SK-N-DZ (cell line): ENCODE measurements at places on chromosomes 6 and 20.
A peak's percentile ranks its signal among the peaks of the same experiment; 100 is the strongest.

DNA sequence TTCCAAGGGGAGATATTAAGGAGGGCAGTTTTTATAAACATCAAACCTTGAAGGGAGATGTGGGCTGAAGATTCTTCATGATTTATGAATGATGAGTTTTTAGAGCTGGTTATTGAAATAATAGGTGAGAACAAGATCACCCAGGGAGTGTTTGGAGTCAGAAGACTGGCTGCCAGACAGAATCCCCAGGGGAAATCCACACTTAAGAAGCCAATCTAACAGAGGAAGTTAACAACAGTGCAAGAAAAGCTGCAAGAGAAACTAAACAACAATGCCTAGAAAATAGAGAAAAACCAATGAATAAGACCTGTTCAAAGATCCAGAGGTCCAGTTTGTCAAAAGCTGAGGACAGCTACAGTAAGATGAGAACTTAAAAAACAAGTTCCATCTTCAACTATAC lies 167.9 kb upstream of the MAN1A1 start:
- no peak for DNase-seq

DNA sequence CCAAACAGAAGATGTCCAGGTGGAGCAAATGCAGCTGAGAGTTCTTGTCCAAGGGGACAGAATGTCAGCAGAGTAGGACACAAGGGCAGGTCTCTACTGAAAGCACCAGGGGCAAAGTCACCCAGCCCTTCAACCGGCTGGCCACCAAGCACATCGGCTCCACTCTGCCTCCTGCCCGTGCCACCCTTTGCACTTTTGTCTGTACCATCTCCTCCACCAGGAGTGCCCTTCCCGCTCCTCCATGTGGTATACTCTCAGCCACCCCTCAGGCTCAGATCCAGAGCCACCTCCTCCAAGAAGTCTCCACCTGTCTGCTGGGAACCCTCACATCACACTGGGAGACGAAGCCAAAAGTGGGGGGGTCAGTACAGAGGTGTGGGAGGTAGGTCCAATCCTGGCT lies 4.1 kb upstream of the HSPA12B start:
- DNase-seq: no peak

DNA sequence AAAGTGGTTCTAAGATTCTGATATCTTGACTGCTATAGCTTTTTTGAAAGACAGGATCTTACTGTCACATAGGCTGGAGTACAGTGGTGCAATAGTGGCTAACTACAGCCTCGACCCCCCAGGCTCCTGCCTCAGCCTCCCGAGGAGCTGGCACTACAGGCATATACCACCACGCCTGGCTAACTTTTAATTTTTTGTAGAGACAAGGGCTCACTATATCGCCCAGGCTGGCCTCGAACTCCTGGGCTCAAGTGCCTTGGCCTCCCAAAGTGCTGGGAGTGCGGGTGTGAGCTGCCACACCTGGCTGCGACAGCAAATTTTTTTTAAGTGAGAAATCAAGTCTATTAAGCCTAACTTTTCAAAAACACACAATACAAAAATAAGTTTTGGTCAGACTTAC lies 106.6 kb downstream of the NOL4L start:
- DNase-seq: no peak

- DNase-seq: peak; percentile 42
Observed at GRCh38 chr20:652615-653109, 338 bp downstream of the SRXN1 start.

DNA sequence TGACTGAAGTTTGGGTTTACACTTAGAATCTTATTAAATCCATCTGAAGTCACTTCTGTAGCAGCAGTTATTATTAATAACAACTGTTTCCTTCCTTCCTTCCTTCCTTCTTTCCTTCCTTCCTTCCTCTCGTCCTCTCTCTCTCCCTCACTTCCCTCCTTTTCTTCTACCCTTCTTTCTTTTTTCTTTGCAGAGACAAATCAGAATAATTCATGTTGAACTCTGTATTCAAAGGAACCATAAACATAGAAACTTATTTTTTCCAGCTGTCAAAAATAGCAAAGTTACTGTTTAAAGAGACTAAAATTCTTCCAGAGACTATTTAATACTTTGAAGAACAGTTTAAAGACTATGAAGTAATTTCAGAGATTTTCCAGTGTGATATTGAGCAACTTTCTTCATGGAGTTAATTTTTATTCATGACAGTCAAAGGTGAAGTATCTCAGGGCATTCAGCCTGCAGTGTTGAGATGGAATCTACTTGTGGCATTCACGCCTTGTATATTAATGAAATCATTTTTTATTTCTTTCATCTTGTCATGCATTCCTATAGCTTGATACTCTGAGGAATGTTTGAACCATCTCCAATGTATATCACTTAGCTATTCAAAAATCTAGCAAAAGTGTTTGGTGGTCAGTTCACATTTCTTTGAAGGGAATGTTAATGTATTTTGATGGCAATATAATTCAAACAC lies 109.7 kb downstream of the BCAS1 start:
- no peak for DNase-seq

- no peak for DNase-seq
Observed at GRCh38 chr6:90572856-90573255, 14.0 kb downstream of the MAP3K7 start.

DNA sequence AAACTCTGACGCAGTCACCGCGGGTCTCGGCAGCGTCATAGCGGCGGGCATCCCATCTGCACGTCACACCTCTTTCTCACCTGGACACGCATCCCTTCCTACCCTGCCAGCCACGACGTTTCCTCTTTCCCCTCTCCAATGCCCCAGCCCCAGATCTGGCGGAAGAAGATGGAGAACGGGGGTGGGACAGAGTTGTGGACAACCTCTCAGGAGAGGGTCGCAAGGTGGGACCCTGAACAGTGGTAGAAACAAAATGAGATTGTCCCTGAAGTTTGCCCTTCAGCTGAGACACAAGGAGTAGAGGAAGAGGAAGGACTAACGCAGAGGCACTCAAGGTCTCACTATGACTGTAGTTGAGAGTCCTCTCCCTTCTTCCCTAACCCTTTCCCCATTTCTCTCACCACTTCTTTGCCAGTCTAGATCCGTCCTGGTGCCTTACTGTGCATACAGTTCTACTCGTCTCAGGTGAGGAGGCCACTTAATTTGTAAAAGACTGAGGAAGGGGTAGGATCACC lies 562 bp downstream of the TRIM39 start:
- no peak for DNase-seq

DNA sequence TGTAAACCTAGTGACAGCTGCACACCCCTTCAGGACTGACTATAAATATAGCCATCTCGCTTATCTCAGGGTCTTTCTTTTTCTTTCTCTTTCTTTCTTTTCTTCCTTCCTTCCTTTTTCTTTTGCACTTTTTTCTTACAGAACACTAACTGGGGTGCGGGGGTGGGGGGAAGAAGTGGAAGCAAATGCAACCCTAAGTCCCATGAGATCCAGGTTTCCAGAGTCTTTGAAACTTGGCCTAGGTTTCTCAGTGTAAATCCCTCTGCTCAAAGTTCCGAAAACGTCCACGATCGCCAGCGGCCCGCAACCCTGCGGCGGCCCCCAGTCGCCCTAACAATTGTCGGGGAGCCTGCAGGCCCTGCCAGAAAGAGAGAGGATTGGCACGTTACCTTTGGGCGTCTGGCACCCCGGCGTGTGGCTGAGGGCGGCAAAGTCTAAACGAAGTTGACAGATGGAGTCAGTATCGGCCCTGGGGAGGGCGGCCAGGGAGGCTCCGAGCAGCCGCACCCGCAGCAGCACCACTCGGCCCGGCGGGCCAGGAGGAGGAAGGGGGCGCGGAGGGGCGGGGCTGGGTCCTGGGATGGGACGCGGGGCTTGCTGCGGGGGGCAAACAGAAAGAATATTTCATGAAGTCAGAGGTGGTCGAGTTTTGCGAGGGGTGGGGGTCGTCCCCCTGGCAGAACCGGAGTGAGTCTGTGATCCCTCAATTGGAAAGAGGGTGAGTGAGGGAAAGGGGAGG lies 577 bp upstream of the FOXF2 start:
- no peak for DNase-seq

GRCh38 chr6:164924674-164925073 lies 384.7 kb downstream of the C6orf118 start:
- DNase-seq: no peak

- DNase-seq: no peak
Observed at GRCh38 chr20:21053002-21053762, 53.0 kb downstream of the LINC00237 start.

DNA sequence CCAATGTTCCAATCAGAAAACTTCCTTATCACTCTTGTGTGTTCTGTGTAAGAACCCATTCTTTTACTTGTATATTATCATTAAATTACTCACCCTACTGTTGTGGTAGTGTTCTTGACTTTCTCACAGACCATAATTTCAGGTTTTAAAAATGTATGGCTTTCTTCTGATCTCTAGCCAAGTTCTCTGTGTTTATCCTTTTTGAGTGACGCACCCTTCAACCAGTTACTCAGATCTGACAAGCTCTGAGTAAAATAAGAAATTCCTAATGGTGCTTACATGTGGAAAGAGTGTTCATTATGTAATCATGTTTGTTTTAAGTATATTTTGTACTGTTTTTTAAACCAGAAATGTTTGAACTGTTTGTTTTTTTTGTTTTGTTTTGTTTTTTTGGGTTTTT lies 11.0 kb downstream of the TBPL1 start:
- no peak for DNase-seq

GRCh38 chr20:30598460-30599230 lies 658.8 kb upstream of the DEFB115 start:
- no peak for DNase-seq

DNA sequence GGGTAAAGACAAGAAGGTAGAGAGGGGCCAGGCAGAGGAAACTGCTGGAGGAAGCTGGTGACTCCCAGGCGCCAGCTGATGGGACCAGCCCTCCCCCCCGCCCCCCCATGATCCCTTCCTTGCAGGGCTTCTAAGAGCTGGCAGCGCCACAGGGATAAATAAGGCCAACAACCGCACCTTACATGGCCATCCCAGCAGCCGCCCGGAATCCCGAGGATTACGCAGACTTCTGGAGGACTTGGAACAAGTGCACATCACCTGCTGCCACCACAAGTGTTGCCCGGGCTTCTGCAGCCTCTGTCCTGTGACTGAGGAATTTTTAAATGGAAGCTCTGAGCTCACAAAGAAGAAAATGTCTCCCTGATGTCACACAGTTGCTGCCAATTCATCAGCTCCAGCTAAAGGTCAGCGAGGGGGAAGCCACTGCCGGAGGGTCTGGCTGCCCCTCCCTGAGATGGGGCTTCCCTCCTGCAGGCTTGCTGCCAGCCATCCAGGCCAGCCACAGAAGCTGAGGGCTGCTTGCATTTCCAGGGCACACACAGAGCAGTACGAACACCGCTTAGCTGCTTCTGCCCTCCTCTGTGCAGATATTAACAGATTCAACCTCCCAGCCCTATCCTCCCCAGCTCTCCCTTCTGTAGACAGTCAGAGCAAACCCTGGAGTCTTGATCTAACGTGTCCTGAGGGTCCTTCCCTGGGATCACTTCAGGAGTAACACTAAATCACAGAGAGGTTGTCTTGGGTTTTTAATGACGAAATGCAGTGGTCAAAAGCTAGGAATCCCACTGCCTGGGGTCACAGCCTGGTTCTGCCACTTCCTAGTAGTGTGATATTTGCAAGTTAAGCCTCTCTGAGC lies 38.6 kb upstream of the PIM1 start:
- peak; percentile 58 for DNase-seq

DNA sequence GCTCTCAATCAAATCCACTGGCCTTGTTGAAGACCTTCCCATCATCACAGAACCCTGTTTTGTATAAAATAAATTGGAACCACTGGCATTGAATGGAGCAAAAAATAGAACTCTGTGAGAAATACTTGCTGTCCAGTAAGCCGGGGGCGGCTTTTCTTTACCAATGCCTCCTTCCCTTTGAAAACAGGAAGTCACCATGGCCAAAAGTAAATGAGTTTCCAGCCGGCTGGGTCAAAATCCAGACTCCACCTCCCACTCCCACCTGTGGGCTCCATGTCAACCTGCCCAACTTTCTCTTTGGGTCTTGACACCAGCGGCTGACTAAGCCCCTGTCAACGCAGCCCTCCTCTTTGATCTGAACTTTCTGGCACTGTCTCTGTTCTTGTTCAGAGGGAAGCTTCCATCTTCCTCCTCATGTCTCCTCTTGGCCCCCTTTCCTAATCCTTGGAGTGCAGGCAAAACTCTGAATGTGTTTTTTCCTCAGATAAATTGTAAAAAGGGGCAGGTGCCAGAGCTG lies 95.2 kb downstream of the TFAP2C start:
- no peak for DNase-seq

- peak; percentile 86 for DNase-seq
Observed at GRCh38 chr20:17570347-17571152, 675 bp downstream of the DSTN start.

- DNase-seq: no peak
Observed at GRCh38 chr6:84536885-84537638, 227.3 kb downstream of the TBX18 start.

DNA sequence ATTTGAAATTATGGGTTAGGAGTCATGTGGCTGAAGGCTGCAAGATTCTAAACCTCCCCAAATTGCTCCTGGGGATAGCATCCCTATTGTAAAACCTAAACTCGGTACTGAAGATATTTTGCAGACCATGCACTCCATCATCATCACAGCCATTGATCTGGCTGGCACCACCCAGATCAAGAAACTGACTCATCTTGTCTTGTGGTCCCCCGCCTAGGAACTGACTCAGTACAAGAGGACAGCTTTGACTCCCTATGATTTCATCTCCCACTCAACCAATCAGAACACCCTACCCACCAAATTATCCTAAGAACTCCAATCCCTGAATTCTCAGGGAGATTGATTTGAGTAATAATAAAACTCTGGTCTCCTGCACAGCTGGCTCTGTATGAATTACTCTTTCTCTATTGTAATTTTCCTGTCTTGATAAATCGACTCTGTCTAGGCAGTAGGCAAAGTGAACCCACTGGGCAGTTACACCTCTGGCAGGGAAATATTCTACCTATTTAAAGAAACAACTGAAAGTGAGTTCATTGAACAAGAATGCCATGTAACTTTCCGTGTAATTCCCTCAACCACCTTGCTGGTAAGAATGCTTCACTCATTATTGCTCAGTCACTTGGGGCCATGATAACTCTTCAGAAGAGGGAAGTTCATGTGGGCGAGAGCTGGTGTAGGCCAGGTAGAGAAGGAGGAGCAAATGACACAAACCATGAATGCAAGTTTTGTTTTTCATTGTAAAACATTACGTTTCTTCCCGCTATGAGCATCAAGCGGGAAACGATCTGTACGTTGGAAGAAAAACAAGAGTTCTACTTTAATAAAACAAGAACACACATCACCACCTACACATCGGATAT lies 602.9 kb upstream of the ARID1B start:
- no peak for DNase-seq

DNA sequence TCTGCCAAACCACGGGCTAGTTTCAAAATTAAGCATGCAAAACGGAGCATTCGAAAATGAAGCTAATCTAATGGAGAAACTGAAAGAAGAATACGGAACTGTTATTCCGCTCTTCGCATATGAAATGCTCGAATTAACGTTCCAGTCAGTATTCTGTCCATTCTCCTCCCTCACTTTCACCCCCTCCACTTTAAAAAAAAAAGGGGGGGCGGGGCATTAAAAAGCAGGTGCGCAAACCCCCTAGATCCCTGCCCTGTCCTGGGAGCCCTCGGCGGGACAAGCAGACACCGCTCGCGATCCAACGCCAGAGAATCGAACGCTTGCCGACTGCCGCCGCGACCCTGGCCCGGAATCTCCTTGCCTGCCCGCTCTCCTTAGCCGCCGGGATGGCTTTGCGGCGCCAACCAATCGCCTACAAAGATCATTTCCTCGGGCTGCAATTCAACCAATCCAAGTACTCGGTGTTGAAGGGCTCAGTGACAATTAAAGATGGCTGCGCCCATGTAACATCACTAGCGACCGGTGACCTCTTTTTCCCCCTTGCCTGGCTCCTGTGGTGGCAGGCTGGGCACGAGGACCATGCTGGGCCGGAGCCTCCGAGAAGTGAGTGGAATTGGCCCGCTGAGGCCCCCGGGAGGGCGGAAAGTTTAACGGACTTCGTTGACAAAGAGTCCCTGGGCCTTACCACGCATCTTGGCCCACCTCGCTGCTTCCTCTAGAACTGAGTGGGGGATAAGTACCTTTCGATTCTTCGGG lies at the start of the genes QRSL1 and RTN4IP1:
TSS of gene QRSL1 (plus strand) at position 476 of the 756 bp plus-strand sequence. CDS start at position 580, 104 bp downstream.
TSS of gene RTN4IP1 (minus strand) at position 396 of the 756 bp plus-strand sequence. CDS start 477 bp downstream, outside the sequence.
- DNase-seq: peak; percentile 95
